ENCODE measurements at places on chromosomes 3 and 15.

- no peak for DNase-seq
Observed at GRCh38 chr15:86773736-86774135, 694.1 kb downstream of the AGBL1 start.

GRCh38 chr3:98875535-98875934 lies 26.0 kb downstream of the DCBLD2 start:
- DNase-seq: no peak

- DNase-seq: no peak
Observed at GRCh38 chr3:113565555-113565954, 33.2 kb downstream of the SIDT1 start.

DNA sequence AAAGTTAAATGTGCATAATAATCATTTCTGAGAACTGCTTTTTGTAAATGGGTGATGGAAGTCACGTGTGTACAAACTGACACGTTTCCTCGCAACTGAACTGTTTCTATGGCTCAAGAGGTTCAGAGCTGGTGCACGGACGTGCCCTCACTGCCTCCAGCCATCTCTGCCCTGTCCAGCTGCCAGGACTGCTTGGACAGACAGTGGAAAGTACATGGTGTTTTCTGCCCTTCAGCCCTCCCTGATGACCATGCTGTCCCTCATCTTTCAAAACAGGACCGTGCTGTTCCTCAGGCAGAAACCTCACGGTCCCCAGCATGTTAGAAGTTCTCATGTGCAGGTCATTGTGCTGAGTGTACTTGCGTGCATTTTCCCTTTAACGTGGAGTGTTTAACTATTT lies 38.7 kb downstream of the GJD2 start:
- no peak for DNase-seq

- no peak for DNase-seq
Observed at GRCh38 chr3:74691946-74692345, 77.5 kb upstream of the CNTN3 start.

- DNase-seq: no peak
Observed at GRCh38 chr3:11154953-11155325, 646 bp downstream of the HRH1 start.

DNA sequence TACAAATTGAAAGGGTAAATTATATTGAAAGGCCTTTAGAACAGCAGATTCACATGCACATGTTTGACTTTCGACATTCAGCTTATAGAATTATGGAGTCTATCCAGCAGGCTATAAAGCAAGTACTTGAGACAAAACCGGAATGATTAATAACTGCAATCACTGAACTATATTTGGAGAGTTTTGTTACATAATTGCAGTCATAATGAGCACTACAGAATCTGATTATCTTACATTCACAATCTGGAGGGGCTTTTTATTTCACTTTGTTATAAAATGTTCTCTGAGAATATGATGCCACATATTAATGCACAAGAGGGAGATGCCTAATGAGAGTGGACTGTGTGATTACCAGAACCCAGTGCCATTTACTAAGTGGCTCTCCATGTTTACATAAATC lies 64.3 kb downstream of the NSUN3 start:
- DNase-seq: no peak

DNA sequence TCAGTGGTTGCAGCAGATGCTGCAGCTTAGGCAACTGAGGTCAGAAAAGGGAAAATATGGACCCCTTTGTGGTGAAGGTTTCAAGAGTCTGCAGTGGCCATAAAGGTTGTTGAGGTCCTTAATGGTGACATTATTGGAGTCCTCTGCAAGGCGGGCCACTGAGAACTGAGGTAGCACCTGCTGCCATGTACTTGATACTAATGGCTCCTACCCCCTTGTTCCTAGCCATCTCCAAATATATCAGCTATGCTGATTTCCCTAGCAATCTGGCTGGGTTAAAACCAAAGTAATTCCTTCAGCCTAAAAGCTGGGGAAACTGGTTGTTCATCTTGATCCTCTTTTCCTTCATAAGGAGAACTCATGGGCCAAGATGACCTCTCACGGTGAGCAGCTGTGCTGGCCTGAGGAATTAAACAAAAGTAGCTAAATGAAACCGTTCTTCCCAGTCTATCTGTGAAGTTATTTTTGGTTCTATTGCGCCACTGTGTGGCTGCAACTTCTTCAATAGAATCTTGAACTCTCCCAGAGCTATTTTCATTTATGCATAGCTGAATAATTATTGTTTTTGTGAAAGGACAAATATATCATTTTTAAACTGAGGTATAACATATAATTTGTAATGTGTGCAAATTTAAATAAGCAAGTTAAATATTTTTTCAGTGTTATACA lies 76.1 kb upstream of the PLSCR4 start:
- DNase-seq: no peak

DNA sequence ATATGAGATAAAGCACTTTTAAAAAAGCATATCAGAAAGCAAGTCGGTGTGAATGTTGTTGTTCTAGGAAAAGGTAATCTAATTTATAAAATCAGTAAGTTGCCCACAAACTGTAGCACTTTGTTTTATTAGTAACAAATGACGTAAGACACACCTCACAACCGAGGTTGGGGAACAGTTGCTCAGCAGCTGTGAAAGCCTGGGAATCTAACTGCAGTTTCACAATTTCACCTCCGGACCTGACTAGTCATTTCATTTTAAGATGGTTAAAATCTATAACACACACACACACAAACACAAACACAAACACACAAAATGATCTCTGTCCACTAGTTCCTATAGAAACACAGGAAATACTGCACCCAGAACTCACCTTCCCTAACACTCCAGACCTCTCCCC lies 406.7 kb upstream of the NR2F2 start:
- no peak for DNase-seq

- no peak for DNase-seq
Observed at GRCh38 chr3:113174801-113175485, 36.4 kb upstream of the BOC start.

- DNase-seq: no peak
Observed at GRCh38 chr3:122515870-122516269, 1.1 kb upstream of the KPNA1 start.

- DNase-seq: no peak
Observed at GRCh38 chr15:69159805-69160140, 662 bp upstream of the GLCE start.

GRCh38 chr3:62771331-62772072 lies 103.7 kb downstream of the CADPS start:
- DNase-seq: no peak

- DNase-seq: no peak
Observed at GRCh38 chr3:178561239-178561638, 25.0 kb downstream of the KCNMB2 start.

- no peak for DNase-seq
Observed at GRCh38 chr3:69330891-69331400, 54.9 kb downstream of the FRMD4B start.

DNA sequence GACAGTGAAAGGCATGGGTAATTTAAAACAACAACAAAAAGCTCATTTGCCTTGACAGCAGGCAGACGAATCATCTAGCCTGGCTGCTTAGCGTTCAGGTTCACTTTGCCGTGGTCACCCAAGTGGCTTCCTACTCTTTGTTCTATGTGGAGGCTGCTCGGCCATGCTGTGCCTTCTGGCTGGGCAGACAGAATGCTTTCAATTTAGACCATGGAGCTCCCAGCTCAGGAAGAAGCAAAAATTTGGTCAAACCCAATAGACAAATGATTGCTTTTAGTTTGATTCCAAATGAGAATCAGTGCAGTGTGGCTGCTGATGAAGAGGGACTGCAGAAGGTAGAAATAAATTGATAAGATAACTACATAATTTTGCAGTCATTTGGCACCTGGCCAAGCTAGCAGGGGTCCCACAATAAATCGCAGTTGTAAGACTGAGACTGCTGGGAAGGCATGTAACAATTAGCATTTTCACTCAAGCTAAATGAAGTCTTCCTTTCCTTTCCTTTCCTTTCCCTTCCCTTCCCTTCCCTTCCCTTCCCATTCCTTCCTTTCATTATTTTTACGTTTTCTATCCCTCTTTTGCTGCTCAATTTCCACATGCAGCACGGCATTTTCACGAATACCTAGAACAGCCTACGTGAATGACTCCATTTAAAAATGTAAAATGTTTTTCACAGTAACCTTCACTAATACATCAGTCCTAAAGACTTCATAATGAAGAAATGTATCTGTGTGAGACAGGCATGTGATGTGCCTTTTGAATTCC lies 360.4 kb upstream of the TGFBR2 start:
- DNase-seq: no peak
